Fibroblast of lung (primary cell): ENCODE measurements at places on chromosomes 13 and 19.

DNA sequence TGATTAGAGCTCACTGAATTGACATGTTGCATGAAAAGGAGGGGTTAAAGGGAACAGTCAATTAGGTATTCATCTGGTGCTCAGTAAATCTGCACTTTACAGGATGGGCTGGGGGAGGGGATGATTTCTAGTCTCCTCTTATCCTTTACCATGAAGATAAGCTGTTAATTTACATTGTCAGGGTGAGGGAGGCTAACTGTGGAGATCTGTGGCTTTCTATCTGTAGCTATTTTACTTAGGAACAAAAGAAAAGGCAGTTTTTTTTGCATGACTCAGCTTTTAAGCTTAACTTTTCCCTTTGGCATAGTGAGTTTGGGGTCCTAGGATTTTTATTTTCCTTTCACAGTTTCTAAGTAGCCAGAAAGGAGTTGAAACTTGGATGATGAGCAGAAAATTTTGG, 253.3 kb downstream of the LMO7 start:
- DNase-seq: no peak

DNA sequence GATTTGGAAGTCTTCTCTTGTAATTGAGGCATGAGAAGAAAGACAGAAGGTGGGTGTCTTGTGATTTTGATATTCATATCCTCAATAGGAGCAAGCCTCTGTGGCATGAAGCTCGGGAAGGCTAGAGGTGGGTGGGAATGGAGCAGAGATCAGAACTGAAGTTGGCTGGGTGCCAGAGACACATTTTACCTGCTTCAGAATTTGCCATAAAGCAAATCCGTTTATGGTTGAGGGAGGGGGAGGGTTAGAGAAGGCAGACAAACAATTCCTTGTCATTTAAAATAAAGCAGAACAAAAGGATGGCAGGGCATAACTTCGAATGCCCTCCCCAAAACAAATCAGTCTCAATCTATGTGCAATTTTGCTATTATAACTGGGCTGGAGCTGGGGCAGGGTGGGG, 305.9 kb downstream of the KLF5 start:
- no peak for DNase-seq

DNA sequence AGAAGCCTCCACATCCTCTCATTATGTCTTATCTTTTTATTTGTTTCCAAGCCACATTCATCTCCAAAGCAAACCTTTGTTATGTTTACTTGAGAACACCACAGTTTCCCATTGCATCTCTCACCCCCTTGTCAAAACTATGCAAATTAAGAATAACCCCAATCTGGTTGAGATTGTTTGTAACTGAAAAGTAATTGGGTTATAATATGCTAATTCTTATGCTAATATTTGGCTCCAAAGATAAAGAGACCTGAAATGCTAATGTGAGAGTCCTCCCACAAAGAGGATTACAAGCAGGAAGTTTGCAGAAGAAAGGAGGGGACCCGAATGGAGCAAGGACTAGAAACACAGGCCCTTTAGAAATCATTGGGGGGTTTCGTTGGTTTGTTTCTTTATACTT, 92.9 kb upstream of the UBL3 start:
- DNase-seq: no peak

- peak; percentile 80 for DNase-seq
Observed at GRCh38 chr19:12913011-12913561, 6.0 kb downstream of the SYCE2 start.

DNA sequence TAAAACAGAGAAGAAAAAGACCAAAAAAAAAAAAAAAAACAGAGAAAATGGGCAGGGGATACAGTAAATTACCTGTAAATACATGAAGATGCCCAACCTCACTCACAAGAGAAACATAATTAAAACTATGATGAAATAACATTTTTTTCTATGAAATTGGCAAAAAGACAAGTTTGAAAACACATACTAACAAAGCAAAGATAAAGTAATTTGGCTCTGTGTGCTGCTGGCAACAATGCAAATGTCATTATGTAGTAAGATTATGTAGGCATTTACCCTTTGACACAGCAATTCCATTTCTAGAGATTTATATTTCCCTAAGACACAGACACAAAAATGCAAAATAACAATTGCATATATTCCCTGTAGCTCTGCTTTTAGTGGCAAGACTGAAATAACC, 20.2 kb downstream of the ZC3H13 start:
- peak; percentile 63 for DNase-seq

DNA sequence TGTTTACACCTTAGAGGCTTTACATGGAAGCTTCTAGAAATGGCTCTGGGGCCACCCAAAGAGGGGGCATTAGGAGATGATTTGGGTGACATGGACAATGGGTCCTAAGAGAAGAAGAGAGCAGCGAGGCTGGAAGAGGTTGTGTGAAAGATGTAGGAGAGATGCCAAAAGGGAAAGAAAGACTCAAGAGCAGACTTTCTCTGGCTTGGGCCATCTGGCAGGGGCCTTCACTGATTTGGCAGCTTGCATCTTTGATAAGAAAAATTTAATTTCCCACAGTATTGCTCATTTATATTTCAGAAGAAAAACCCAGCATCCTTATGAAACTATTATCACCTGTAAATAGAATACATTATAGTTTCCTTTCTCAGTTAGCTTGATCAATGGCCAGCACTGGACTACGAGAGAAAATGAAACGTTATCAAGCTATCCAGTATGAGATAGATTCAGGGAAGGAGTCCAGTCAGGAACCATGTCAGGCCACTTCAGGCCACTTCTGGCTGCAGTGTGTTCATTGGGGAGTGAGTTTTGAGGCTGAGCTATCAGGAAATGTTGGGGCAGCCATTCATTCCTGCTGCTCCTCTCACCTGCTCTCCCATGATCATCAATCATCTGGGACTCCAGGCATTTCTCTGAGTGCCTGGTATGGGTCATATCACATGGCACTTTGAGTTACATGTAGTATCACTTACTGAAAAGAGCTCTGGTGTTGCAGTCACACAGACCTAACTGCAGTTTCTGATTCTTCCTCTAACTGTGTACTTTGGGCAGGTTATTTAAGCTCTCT, 10.3 kb downstream of the SCEL start:
- no peak for DNase-seq

- peak; percentile 85 for DNase-seq
Observed at GRCh38 chr13:30312904-30313303, 5.6 kb upstream of the KATNAL1 start.

DNA sequence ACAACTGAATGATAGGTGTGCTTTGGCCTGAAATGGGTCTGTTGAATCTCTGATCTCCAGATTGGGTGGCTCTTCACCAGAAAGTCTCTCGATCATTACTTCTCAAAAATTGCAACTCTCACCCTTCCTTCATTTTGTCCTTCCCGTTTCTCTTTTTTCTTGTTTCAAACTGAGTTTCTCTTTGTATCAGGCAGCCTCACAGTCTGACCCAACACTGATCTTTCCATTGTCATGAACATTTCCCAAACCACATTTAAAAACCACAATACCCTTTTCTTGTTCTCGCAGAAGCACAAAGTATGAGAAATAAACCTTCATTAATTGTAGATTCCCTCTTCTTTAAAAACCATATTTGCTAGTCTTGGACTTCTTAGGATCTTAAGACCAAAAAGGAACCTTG, 33.6 kb upstream of the HMGB1 start:
- no peak for DNase-seq

GRCh38 chr13:111123221-111123620, 8.1 kb downstream of the ARHGEF7 start:
- DNase-seq: no peak

DNA sequence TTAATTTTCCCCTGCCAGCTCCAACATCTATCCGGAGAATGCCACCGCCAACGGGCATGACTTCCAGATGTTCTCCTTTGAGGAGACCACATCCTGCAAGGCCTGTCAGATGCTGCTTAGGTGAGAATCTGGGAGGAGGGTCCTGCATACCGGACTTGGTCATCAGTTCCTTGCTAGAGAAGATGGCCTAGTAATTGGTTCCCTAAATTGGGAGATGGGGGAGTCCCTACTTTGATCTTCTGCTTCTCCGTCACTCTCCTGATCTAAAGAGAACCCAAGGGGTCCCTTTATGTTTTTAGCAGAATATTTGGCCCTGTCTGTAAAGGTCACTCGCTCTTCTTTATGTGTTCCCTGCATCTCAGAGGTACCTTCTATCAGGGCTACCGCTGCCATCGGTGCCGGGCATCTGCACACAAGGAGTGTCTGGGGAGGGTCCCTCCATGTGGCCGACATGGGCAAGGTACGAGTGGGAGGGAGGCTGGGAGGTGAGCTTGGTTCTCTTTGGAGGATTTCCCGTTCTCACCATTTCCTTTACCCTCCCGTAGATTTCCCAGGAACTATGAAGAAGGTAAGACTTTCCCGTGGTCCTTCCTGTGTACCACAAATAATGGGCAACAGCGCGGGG, 54.1 kb upstream of the ADGRE1 start:
- no peak for DNase-seq

DNA sequence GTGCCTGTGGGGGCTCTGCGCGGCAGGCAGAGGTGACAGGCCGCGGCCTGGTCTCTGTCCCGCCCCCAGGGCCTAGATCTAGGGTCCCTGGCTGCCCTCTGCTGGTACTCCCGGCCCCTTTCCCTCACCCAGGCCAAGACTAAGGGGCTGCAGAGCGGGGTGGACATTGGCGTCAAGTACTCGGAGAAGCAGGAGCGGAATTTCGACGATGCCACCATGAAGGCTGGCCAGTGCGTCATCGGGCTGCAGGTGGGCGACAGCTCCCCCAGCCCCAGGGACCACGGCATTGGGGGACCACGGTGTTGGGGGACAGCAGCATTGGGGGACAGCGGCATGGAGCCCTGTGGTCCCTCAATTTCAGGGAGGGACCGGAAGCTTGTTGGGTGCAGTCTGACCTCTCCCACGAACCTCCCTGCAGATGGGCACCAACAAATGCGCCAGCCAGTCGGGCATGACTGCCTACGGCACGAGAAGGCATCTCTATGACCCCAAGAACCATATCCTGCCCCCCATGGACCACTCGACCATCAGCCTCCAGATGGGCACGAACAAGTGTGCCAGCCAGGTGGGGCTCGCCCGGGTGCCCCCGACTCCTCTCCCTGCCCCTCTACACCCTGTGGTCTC, 3.8 kb upstream of the ABCA7 start:
- DNase-seq: no peak

- DNase-seq: peak; percentile 39
Observed at GRCh38 chr19:45125975-45126493, 33.1 kb downstream of the PPP1R37 start.

- DNase-seq: no peak
Observed at GRCh38 chr13:58329746-58330145, 698.2 kb downstream of the PCDH17 start.

- no peak for DNase-seq
Observed at GRCh38 chr19:5211217-5211822, 129.3 kb downstream of the PTPRS start.

- no peak for DNase-seq
Observed at GRCh38 chr19:43595605-43595998, 332 bp downstream of the IRGQ start.

DNA sequence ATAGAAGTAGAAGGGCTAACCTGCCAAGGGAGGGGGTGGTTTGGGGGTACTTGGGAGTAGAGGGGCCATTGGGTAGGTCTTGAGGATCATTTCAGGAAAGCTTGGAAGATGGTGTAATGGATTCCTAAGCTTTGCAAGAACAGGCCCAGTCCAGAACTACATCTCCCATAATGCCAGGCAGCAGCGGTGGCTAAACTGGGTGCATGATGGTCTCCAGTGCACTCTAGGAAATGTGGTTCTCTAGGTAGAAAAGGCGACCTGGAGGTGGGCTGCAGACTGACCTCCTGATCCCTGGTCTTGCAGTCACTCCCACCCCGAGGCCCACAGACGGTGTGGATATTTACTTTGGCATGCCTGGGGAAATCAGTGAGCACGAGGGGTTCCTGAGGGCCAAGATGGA, 3.8 kb downstream of the APLP1 start:
- no peak for DNase-seq

- DNase-seq: peak; percentile 18
Observed at GRCh38 chr13:50626101-50626547, 217.4 kb downstream of the DLEU7 start.
